ENCODE measurements at places on chromosomes 1 and 21. TPM values are rescaled to one million over a fixed set of nuclear protein-coding genes. Genes with fewer than 3 reads are reported as not detected.
A peak's percentile ranks its signal among the peaks of the same experiment; 100 is the strongest.

DNA sequence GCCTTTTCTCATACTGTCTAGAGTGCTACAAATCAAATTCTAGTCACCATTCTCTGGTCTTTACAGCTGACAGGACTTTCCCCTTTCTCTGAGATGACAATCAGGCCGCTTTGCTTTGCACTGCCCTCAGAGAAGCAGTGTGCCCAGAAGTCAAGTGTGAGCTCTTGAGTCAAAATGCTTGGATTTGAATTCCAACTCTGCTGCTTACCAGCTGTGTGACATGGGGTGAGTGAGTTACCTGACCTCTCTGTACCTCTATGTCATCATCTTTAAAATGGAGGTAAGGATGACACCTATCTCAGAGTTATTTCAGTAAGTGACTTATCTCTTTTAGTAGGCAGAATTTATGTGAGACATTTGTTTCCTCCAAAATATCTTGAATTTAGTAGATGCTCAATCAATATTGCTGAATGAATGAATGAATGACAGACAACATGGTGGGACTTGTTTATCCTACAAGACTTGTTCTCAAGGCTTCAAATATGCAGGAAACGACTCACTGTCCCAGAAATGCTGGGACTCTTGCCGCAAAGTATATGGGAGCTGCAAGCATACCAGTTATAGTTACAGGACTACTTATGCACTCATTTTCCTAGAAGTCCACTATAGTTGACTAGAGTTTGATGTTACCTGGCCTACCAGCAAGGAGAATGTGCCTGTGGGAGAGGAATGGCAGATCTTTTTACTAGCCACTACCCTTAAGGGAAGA is 38.1 kb upstream of the A3GALT2 start:
- no peaks in the 10 kb centered on the region for H3K36me3 ChIP-seq
- H3K4me3 ChIP-seq = no peak overlapping the region
- no peak for DNase-seq
- peaks cover 68% of the 10 kb centered on the region for H3K4me1 ChIP-seq

GRCh38 chr1:229229137-229229720 is 41.7 kb upstream of the RAB4A start:
- no peak for DNase-seq
- no peaks in the 10 kb centered on the region for H3K36me3 ChIP-seq
- H3K4me3 ChIP-seq = peak overlapping the region; percentile 1
- peaks cover 46% of the 10 kb centered on the region for H3K4me1 ChIP-seq
- peak overlapping the region; percentile 96 for H3K27ac ChIP-seq

DNA sequence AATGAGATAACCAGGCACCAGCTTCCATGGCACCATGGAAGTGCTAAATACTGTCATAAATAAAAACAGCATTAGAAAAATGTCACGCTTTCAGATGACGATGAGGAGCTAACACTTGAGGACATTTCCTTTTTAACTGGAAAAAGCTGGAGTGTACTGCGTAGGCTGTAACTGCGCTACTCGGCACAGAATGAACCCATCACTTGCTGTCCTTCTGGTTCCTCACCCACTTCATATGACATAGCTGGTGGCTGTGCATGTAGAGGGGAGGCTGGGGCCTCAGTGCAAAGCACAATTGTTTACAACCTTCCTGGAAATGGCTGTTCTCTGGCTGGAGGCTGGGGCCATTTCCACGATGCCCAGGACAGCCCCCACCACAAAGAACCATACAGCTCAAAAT is 55.7 kb downstream of the NTPCR start:
- H3K4me1 ChIP-seq = no peaks in the 10 kb centered on the region
- H3K36me3 ChIP-seq = no peaks in the 10 kb centered on the region
- H3K27ac ChIP-seq = no peak overlapping the region

GRCh38 chr1:218521414-218522169 is 176.5 kb downstream of the TGFB2 start:
- no peaks in the 10 kb centered on the region for H3K27me3 ChIP-seq
- H3K4me1 ChIP-seq = no peaks in the 10 kb centered on the region
- no peak overlapping the region for H3K27ac ChIP-seq
- DNase-seq = no peak

DNA sequence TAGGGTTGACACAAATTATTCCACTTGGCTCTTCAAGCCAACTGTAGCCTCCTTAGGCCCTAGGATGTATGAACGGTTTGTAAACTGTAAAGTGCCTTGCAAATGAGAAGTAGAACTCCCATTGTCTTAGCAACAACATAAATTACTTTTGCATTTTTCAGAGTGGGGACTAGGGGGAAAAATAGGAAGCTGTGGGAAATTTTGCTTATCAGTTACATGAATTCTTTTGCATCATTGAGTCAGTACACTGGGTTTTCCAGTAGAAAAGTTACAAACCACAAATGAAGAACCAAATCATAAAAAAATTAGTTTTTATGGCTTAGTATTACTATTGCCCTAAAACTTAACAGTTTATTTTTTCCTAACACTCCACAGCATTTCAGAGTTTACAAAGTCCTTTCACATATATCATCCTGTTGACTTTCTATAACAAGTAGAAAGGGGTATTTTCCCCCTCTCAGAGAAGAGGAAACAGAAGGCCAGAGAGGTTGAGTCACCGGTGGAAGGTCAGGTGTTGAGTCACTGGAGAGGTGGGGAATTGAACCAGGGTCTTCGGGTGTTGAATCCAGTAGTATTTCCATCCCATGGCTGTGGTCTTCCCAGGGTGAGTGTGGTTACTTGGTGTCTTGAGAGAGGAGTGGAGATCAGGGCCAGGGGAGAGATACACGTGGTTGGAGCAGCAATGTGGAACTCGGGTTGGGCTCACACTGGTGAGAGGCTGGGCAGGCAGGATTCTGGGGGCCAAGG is 71.9 kb upstream of the USP24 start:
- DNase-seq = no peak
- no peaks in the 10 kb centered on the region for H3K4me1 ChIP-seq
- no peak overlapping the region for H3K27ac ChIP-seq
- H3K4me3 ChIP-seq = no peak overlapping the region

- peaks cover 16% of the 10 kb centered on the region for H3K4me1 ChIP-seq
- no peak overlapping the region for H3K27ac ChIP-seq
- H3K36me3 ChIP-seq = no peaks in the 10 kb centered on the region
- DNase-seq = no peak
- H3K27me3 ChIP-seq = peaks cover 3% of the 10 kb centered on the region
Observed at GRCh38 chr1:33661811-33662454, 189.5 kb downstream of the ZSCAN20 start.

DNA sequence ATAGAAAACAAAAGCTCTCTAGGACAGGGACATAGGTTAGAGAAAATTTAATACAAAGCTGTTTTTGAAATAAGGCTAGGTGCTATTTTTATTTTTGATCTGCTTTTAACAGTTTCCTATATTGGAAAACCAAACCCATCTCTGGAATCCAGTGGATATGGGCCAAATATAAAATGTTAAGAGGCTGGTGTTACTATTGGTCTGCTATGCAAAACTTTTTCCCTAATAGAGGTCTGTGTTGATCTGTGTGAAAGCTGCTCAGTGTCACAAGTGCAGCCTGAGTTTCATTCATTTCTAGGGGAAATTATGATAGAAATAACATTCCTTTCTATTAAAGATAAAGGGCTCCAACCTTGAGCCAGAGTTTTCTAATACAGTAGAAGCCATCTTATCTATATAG is 116.4 kb downstream of the OLFML2B start:
- H3K4me3 ChIP-seq = no peak overlapping the region
- peaks cover under 1% of the 10 kb centered on the region for H3K36me3 ChIP-seq
- peaks cover 14% of the 10 kb centered on the region for H3K4me1 ChIP-seq

- no peaks in the 10 kb centered on the region for H3K36me3 ChIP-seq
- no peak overlapping the region for H3K4me3 ChIP-seq
- peak overlapping the region; percentile 77 for H3K27ac ChIP-seq
- H3K4me1 ChIP-seq = peaks cover 70% of the 10 kb centered on the region
- no peaks in the 10 kb centered on the region for H3K27me3 ChIP-seq
Observed at GRCh38 chr1:33377756-33378155, 53.1 kb downstream of the PHC2 start.

GRCh38 chr21:25939396-25939761 is 204.6 kb downstream of the GABPA start:
- no peak overlapping the region for H3K4me3 ChIP-seq
- DNase-seq = no peak
- peaks cover 70% of the 10 kb centered on the region for H3K4me1 ChIP-seq
- H3K27ac ChIP-seq = peak overlapping the region; percentile 84

- H3K4me1 ChIP-seq = peaks cover 24% of the 10 kb centered on the region
- H3K36me3 ChIP-seq = no peaks in the 10 kb centered on the region
- H3K4me3 ChIP-seq = no peak overlapping the region
- no peak for DNase-seq
- H3K27me3 ChIP-seq = no peaks in the 10 kb centered on the region
Observed at GRCh38 chr21:27366036-27366435, 399.1 kb upstream of the ADAMTS5 start.

DNA sequence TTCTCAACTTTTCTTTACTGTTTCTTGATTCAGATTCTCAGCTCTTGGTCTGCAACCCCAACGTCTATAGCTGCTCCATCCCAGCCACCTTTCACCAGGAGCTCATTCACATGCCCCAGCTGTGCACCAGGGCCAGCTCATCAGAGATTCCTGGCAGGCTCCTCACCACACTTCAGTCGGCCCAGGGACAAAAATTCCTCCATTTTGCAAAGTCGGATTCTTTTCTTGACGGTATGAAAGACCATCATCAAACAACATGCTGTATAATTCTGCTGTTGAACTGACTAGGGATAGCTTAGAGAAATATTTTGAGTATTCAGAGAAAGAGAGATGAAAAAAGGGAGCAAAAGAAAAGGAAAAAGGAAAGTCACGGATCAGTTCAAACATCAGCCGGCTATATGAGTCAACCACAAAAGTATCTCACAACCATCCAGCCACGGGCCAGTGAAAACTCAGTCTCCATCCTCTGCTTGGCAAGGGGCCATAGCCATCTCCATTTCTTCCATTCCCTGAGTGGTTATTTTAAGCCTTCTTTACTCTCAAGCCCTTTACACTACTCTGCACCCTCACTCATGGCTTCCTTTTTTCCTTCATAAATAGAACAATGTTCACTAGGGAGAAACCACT is 14.1 kb downstream of the DNASE2B start:
- H3K27ac ChIP-seq = no peak overlapping the region
- H3K36me3 ChIP-seq = no peaks in the 10 kb centered on the region
- no peaks in the 10 kb centered on the region for H3K27me3 ChIP-seq
- DNase-seq = no peak
- no peak overlapping the region for H3K4me3 ChIP-seq

DNA sequence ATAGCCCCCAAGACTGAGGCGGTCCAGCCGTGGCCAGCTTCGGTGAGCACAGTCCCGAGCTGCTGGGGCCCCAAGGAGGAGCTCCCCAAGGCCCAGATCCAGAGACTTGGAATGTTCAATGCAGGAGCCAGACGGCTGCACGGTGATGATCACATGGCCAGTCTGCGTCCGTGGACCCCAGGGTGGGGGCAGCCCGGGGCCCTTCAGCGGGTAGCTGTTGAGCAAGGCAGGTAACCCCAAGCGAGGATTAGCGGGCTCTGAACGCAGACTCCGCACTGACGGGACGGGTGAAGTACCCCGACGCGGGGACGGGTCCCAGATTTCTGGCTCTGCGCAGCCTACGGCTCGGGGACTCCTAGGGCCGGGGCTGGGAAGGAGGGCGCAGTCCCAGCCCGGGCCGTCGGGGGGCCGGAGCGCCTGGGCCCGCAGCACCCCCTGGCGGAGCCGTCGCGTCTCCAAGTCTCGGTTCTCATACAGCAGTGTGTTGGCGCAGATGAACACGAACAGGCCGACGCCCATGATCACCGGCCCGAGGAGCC is 2.7 kb downstream of the TMEM200B start:
- peak; percentile 20 for DNase-seq
- no peaks in the 10 kb centered on the region for H3K36me3 ChIP-seq
- peaks cover 43% of the 10 kb centered on the region for H3K4me1 ChIP-seq
- peaks cover 41% of the 10 kb centered on the region for H3K27me3 ChIP-seq

DNA sequence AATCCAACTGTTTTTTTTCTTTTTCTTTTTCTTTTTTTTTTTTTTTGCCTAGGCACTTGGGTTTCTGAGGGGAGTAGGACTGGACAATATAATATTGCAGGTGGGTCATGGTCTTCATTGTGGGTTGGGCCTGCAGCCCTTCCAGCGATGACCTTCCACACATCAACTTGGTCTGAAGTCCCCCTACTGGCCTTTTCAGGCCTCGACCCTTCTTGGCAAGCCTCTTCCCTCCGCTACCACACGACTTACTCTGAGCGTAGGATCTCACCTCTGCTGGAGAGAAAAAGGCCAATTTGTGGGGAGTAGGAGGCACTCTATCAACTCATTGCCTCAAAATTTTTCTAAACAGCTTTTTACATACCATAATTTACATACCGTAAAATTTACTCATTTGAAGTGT is 51.1 kb upstream of the GRIK3 start:
- peaks cover 60% of the 10 kb centered on the region for H3K27me3 ChIP-seq
- no peak for DNase-seq
- H3K4me3 ChIP-seq = no peak overlapping the region
- H3K36me3 ChIP-seq = no peaks in the 10 kb centered on the region
- no peaks in the 10 kb centered on the region for H3K4me1 ChIP-seq
- no peak overlapping the region for H3K27ac ChIP-seq

- H3K27me3 ChIP-seq = peaks cover 75% of the 10 kb centered on the region
- H3K4me1 ChIP-seq = no peaks in the 10 kb centered on the region
- no peak overlapping the region for H3K27ac ChIP-seq
- H3K4me3 ChIP-seq = no peak overlapping the region
Observed at GRCh38 chr1:17162941-17163340, 42.0 kb upstream of the PADI1 start.

DNA sequence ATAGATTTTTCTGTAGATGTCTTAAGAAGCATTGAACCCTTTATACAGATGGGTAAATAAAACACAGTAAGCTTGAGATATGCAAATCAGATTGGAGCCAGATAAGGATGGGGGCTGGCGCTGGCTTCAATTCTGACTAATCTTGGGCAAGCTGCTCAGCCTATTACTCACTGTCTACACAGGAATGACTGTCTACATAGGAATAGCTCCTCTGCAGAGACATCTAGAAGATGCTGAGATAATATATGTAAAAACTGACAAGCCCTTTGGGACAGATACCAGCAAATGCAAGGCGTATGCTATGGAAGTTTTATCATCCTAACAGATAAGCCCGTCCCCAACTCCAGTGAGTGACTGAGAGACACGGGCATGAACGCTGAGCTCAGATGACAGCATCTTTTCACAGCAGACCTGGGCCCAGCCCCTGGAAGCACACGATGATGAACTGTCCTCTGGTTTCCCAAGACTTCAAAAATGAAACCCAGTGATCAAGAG is 1.7 kb downstream of the CLDN14 start:
- no peak for DNase-seq
- H3K27me3 ChIP-seq = no peaks in the 10 kb centered on the region
- no peak overlapping the region for H3K4me3 ChIP-seq
- no peak overlapping the region for H3K27ac ChIP-seq
- peaks cover 10% of the 10 kb centered on the region for H3K4me1 ChIP-seq

DNA sequence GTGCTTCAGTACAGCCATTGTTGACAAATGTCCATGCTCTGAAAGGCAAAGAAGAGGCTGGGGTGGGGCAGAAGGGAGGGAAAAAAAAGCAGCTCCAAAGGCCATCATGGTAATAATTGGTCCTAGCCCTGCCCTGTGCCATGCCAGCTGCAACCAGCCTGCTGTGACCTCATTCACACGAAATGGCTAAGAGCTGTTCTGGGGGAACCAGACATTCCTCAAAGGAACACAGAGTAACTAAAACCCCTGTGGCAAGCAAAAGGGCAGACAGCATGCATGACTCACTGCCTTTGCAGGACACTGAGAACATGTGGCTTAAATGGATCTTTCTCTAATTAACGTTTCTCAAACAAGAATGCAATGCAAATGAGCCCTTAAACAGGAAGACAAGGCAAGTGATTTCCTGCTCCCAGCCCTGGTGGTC is 42.3 kb downstream of the STYXL2 start:
- peaks cover 24% of the 10 kb centered on the region for H3K4me1 ChIP-seq
- peaks cover 7% of the 10 kb centered on the region for H3K27me3 ChIP-seq
- no peak for DNase-seq
- H3K36me3 ChIP-seq = no peaks in the 10 kb centered on the region

Gene ITLN2
- total RNA-seq = 0.19 TPM

Gene TMEM52
- total RNA-seq = 0.47 TPM

Gene SYCP1
- total RNA-seq = not detected

Gene CFH
- total RNA-seq = 36.4 TPM

Gene OR2L2
- not detected for total RNA-seq
